ENCODE measurements at places on chromosomes 11 and 22. TPM values are rescaled to one million over a fixed set of nuclear protein-coding genes. Genes with fewer than 3 reads are reported as not detected.

Gene KCTD17
- total RNA-seq = 10.5 TPM

Gene TSGA10IP
- total RNA-seq = 0.09 TPM

Gene OR10A2
- total RNA-seq = not detected

- DNase-seq = peak; percentile 48
These were observed 315.3 kb downstream of the TMEM135 start for GRCh38 chr11:87352759-87353707.

- no peak for DNase-seq
These were observed 2.0 kb upstream of the ROBO3 start for GRCh38 chr11:124863137-124863825.

GRCh38 chr22:29302402-29302680 lies 4.1 kb upstream of the GAS2L1 start:
- DNase-seq = no peak

- no peak for DNase-seq
These were observed 562.5 kb downstream of the MN1 start for GRCh38 chr22:27238935-27239510.

DNA sequence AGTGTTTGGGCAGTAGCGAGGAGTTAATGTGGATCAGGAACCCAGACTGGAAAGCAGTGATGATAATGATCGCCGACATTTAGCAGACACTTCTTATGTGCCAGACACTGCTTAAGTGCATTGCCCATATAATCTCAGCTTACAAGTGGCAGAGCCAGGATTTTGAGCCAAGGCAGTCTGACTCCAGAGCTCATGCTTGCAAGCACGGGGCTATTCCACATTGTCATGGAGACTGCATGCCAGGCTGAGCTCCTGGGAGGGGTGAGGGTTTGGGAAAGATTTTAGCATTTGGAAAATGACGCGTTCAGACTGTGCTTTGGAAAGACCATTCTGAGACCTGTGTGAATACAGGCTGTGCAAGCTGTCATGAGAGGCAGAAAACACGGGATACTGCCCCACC lies 302.7 kb downstream of the DDX10 start:
- DNase-seq = no peak

DNA sequence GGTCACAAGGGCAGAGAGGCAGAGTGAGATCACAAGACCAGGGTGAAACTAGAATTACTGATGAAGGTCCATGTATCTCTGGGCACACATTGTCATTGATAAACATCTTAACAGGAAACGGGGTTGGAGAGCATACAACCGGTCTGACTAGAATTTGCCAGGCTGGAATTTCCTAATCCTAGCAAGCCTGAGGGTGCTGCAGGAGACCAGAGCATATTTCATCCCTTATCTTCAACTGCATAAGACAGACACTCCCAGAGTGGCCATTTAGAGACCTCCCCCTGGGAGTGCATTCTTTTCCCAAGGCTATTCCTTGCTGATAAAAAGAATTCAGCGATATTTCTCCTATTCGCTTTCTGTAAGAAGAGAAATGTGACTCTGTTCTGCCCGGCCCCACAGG lies 84.6 kb upstream of the IZUMO1R start:
- no peak for DNase-seq

DNA sequence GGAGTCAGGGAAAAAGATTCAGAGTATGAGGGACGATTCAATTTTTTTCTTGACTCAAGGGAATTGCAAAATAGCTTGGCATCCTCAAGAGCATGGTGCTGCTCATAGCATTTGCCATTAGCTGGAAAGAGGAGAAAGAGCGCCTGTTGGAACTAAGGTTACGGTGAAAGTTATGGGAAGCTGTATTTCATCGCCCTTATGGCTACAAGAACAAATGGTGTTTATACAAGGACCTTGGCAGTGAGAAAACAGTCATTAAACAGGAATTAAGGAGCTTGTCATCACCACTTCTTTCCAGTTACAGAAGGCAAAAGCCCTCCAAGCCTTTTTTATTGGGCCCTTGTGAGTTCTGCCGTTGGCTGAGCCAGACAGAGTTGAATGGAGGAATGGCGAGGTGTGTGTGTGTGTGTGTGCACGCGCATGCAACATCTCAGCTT lies 74.2 kb downstream of the ALX4 start:
- DNase-seq = no peak

GRCh38 chr11:3707176-3707575 lies 36.0 kb upstream of the CHRNA10 start:
- no peak for DNase-seq

DNA sequence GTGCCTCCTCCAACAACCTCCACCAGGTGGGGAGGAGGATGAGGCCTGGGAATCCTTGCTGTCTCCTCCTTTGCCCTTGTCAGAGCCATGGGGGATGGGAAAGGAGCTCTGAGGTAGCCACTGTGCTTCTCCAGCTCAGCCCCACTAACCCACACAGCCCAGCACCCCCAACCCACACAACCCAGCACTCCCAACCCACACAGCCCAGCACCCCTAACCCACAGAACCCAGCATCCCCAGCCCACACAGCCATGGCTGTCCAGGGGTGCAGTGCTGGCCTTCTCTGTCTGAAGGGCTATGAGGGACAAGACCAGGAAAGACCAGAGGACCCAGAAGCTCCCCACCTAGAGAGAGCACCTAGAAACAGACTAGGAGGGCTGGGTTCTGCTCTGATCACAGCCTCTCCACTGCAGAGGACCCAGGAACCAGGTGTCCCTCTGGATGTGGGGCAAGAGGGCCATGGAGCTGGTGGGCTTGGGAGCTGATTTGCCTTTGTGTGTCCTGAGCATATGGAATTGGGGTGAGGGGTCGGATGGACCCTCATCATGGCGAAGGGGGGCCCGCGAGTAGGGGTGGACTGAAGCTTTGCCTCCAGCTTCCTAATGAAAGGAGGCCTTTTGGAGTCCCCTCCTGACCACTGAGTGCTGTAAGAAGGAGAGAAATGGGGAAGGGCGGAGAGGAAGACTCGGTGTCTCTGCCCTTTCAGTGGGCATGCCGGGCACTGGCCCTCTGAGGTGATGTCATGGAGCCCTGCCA lies 117.6 kb upstream of the THY1 start:
- no peak for DNase-seq

DNA sequence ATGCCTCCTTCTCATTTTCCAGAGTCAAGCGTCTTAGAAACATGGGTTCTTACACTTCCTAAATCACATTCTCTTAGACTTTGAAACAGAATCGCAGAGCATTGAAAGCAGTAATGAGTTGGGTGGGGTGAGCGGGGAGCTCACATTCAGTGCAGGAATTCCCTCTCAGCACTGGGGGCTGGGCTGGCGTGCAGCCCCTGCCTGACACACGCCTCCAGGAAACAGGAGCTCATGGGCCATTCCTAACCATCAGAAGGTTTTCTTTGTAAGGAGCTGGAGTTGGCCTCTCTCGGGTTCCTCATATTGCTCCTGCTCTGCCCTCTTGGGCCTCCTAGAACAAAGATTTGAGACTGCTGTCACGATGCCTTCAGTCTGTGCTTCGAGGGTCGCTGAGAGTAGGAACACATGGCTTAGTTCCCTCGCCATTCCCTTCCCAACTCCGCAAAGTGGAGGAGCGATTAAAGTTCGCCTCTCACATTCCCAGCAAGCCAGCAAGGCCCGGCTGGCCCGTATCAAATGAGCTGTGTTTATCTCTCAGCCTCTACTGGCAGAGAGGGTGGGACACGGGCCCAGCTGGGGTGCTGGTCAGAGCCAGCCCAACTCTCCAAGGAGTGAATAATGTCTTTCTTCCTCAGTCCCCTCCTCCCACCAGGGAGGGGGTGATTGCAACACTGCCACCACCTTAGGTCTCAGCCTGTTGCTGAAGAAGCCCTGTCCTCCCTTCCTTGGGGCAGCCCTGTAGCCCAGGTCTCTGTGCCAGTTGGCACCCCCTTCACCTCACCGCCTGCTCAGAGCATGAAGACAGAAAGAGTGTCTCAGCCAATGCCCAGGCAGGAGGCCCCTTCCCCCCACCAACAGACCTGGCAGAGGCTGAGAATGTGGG lies 10.4 kb downstream of the CHRDL2 start:
- no peak for DNase-seq
